ENCODE measurements at places on chromosomes 3 and 15.

DNA sequence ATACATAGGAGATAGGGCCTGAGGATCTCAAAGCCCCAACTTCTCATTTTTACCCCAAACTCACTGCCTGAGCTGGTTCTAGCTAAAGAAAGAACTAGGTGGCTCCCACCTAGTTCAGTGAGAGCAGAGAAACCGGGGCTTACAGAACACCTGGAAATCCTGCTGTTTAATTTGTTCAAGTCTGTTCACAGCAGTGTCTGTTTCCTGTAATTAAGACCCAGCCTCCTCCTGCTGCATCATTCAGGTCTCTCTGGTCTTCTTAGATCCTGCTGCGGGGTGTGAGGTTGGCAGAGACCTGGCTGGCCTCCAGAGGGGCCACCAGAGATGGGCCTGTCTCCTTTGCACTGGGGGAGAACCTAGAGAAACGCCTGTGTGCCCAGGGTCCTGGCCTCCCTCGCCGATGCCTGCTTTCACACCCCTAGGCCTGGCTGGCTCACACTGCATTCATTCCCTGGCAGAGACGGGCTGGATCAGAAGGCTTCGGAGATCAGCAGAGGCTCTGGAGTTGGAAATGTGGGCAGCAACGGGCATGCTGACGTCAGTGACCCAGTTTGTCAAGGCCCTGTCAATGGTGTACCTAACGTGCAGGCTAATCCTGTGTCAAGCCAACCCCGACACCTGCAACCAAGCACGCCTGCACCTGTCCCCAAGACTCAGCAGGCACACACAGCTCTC is 4.9 kb upstream of the CHRNA3 start:
- DNase-seq: no peak

GRCh38 chr15:70243686-70244540 is 146.2 kb upstream of the TLE3 start:
- DNase-seq: no peak

GRCh38 chr3:2001306-2002108 is 97.2 kb upstream of the CNTN4 start:
- DNase-seq: no peak

GRCh38 chr15:101604124-101604874 is 47.9 kb downstream of the TM2D3 start:
- DNase-seq: no peak

DNA sequence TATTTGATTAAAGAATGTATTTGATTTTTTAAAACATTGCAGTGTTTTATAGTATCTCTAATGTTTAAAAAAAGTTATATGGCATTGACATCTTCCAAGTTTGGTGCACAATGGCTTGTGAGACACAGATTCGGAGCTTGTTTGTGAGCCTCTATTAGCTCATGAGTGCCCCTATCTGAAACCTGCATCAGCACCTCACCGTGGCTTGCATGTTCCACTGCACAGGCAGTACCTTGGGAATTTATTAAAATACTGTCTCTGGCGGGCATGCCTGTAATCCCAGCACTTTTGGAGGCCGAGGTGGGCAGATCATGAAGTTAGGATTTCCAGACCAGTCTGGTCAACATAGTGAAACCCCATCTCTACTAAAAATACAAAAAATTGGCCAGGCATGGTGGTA is 6.8 kb upstream of the RTP2 start:
- no peak for DNase-seq

DNA sequence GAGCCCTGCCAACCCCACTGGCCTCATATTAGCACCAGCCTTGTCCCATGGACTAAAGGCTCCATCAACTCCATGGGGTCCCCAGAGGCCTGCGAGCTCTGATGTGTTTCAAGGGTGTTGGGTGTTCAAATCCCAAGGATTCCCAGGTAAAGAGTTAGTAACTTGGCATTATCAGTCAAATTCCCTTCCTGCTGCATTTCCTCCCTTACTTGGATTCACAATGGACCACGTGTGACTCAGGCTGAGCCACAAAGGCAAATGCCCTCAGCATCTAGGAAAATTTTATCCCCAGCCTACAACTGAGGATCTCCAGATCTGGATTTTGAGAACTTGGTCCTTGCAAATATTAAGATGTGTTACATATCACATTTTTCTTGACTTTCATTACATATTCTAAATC is 58.8 kb downstream of the GADL1 start:
- no peak for DNase-seq

GRCh38 chr15:65569728-65570127 is 39.5 kb downstream of the HACD3 start:
- DNase-seq: no peak

DNA sequence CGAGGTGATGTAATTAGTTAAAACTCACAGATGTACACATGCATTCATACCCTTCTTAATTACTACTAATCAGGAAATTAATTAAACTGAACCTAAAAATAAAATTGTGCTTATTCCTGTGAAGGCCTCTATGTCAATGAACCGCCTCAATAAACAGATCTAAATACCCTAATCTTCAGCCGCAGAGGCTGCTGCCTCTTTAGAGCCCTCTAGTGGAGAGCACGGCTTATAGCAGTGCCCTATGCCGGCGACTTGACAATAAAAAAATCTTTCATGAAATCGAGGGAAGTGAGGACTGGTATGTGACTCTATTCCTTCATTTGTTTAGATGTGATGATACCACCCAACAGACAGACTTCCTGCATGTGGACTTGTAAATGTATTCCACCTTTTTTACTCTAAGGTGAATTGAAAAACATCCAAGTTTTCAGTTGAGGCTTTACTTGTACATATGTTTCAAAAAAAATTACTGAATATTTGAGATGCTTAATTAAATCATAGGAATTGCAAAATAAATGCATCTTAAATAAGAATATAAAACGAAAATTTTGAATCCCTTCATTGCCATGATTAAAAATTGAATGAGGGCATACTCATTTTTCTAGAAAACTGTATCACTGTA is 8.3 kb upstream of the EPHA3 start:
- peak; percentile 8 for DNase-seq

- no peak for DNase-seq
These were observed 147.7 kb upstream of the TRIM42 start for GRCh38 chr3:140530131-140530530.

GRCh38 chr3:38374221-38374620 is 27.6 kb downstream of the XYLB start:
- DNase-seq: peak; percentile 22

DNA sequence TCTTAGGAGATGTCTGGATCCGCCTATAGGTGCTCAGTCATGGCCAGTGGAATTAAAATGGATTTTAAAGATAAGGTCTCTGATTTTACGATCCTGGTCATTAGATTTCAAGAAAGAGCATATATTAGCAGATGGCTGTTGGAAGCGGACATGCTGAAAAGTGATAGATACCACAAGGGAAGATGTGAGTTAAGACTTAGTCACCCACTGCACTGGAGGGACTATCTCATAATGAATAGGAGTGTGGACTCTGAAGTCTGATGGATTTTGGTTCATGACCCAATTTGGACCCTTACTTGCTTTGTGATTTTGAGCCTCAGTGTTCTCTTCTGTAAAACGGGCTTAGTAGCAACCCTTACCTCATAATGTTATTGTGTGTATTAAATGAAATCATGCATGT is 214.7 kb downstream of the CHST2 start:
- no peak for DNase-seq

DNA sequence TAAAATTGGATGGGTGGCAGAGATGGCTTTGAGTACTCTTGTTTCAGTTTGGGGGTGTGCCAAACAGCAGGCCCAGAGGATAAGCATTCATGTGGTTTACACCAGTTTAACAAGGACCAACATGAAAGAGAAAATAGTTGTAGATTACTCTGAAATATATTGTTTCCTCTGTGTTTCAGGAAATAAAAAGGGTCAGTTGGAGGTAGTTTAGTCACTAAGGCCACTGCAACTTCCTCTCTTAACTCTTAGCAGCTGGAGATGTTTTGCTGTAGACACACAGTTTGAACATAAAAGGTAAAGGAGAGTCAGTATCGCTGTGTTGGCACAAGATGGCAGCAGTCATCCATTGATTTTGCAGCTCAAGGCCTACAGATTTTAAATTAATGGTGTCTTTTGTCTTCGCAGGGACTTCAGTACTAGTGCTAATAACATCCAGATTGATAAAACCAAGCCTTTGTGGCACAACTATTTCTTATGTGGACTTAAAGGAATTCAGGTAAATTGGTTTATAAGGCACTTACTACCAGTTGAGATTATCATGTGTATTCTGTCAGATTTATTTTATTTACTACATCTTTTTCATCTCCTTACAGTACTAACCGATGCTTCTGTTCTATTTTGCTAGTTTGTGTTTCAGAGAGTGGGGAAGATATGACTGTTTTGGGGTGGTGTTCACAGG is 65.5 kb downstream of the GALK2 start:
- DNase-seq: peak; percentile 30

DNA sequence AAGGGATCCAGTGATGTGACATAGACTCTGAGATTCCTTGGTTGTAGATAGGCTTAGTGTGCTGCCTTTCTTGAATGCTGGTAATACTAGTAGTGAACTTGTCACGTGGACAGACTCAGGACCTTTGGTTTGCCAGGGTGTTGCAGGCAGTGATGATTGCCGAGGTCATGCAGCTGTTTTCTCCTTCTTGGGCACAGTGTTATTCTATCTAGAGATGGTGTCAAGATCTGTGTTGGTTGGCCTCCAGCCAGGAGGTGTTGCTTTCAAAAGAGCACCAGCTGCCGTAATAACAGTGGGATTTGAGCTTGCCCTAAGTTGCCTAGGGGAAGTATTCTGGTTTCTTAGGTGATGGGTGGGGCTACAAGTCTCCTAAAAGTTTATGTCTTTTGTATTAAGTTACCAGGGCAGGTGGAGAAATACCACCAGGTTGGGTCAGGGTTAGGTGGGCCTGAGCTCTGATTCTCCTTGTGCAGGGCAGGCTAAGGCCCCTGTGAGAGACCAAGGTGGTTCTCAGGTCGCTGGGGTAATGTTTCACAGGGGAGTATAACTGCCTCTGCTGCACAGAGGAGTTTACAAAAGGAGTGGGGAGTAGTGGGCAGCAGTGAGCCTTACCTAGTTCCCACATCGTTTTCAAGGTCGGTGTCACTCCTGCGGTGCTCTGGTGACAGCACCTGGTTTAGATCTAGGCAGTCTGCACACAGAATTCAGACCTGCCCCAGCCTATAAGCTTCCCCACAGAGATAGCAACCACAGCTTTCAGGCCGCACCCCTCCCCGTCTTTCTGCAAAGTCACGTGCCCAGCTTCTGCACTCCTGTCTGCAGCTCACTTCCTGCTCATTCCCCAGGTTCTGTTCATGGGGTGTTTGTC is 350.3 kb downstream of the DOCK3 start:
- peak; percentile 74 for DNase-seq

DNA sequence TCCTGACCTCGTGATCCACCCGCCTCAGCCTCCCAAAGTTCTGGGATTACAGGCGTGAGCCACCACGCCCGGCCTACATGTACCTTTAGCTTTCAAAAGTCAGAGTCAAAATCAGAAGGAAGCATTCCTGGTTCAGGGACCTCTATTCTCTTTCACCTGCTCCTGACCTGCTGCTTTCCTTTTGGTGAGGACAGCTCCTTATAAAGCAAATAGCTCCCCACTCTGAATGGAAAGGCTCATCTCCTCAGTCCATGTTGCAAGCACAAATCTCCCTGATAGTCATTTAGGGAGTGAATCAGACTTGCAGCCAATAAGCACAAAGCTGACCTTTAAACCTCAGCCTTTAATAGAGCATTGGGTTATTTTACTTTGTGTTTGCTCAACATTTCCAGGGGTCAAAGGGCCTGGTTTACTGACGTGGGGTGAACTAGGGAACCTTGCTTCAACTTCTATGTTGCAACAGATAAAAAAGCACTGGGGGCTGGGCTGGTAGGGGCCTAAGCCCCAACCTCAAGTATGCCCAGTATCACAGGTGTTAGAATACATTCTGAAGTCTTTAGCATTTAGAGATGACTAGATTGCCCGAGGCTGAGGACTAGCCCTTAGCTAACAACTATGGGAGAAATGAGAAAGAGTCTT is 43.1 kb downstream of the THRB start:
- no peak for DNase-seq

DNA sequence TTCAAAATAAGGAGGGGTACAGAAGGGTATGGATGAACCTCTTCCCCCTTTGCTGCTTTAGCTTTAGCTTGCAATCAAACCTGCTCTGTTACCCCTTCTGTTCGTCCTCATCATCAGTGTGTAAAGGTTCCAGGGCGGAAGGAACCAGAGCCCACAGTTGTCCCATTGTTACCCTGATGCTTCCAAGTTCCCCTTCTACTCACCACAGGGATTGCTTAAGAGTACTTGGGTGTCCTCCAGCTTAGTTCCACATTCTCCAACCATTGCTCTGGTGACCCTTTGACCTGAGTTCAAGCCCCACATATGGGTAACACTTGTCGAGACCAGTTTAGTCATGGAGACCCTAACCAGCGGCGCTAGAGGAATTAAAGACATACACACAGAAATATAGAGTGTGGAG is 1080.1 kb upstream of the ALCAM start:
- DNase-seq: no peak

DNA sequence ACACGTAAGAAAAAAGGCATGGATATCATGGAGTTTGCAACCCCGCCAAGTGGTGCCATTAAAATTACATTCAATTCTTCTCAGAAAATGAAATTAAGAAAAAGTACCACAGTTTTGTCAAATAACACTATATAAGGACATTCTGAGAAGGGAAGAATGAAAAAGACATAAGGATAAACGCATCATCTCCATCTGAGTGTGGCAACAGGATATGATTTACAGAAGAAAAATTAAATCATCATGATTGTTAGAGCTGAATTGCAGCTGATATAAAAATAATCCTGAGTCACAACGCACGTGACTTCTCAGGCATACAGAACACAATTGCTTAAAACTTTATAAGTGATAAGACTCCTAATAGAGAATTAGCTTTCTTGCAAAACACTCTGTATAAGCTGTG is 133.8 kb downstream of the GREM1 start:
- no peak for DNase-seq

DNA sequence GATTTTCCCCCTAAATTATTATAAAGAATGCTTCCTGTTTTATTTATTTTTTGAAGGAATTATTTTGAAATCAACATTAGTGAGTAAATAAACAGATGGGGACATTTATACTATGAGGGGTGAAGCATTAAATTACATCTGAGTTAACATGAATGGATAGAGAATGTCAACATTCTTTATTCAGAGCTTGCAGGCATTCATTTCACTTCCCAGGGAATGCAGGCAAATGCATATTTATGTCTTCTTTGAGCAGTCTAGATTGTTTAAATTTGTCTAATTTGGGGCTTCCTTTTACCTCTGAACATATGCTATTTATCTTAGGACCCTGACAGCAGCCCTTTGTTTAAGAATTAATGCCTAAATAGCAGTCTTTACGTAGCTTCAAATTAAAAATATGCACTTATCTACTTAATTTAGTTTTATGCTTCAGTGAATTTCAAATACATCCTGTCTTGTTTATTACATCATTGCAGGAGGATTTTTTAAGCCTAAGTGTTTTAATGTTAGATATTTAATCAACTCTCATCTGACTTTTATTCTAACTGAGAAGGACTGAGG is 630.5 kb upstream of the LMCD1 start:
- no peak for DNase-seq

DNA sequence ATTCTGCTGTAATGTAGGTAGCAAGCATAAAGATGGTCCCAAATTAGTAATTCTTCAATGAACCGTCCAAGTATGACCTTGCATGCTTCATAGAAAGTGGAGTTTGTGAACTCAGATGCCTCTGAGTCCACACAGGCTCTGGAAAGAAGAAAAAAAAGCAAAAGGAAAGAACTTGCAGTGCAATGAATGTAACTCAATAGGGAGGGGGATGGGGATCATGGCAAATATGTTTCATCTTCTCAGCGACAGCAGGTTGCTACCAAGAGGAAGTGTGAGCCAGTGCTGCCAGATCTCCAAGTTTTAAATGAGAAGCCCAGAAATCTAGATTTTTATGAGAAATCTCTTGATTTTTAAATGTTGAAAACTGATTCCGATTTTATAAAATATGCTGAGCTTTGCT is 50.3 kb downstream of the IL20RB start:
- DNase-seq: no peak

GRCh38 chr15:96564546-96564945 is 234.0 kb downstream of the NR2F2 start:
- DNase-seq: no peak

Data from CD4-positive, alpha-beta T cell treated with Interferon gamma for 1 hour (primary cell).